Stimulated activated CD8-positive, alpha-beta memory T cell treated with anti-CD3 and anti-CD28 coated beads, Interleukin-4, amount 100 ng/mL, for 1 hour (primary cell): ENCODE measurements at places on chromosomes 16 and 17.

DNA sequence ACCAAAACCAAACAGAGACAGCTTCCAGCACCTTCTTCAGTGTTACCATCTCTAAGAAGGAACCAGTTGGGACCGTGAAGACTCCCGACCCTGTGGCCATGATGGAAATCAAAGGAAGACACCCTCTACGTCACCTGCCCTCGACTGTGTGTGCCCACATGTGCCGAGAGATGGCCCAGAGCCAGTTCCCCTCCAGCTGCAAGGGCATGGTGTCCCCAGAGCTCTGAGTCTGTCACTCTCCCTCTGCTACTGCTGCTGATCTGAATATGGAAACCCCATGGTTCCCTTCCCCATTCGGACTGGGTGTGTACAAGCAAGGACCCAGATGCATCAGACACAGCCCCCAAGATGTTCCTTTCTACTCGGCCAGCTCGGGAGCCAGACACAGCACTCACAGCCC, 76.4 kb downstream of the SOCS1 start:
- no peak for DNase-seq

DNA sequence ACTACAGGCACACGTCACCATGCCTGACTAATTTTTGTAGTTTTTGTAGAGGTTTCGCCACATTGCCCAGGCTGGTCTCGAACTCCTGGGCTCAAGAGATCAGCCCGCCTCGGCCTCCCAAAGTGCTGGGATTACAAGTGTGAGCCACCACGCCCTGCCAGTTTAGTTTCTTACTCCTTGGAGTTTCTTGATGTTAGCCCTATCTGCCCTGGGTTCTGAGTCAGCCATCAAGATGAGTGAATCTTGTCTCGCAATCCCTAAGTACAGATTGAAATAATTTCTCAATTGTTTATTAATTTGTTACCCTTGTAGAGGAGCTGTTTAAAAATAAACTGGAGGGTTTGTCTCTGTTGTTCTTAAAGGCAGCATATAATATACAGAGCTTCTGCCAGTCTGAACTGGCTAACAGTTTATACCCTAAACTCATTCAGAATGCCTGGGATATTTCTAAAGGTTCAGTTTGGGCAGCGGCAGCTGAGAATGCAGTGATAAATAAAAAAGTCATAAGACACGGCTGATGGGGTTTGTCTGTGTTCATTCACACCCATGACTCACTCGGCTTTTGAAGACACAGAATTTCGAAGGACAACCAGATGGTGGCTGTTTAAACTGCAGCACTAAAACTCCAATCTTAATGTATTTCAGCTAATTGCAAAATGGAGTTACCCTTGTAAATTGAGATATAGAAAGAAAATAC, 39.6 kb downstream of the GPRC5B start:
- no peak for DNase-seq

GRCh38 chr16:86502856-86503748, 7.2 kb upstream of the FOXF1 start:
- DNase-seq = no peak

- no peak for DNase-seq
Observed at GRCh38 chr16:80580109-80580832, 39.5 kb downstream of the DYNLRB2 start.

DNA sequence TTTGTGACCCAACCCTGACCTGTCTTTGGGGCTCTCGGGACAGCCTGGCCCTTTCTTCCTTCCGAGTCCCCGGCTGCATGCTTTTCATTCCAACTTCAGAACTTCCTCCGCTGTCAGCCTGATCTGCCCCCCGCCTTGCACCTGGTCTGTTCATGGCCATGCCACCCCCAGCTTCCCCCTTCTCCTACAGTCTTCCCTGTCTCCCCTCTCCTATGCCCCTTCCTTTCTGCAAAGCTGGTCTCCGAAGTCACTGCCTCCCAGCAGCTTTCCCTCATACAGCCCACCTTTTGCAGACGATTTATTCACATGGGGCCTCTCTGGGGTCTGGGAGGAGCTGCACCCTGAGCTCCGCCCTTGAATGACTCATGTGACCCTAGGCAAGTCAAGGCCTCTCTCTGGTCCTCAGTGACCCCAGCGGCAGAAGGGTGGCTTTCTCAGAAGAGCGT, 47.1 kb upstream of the SDK2 start:
- DNase-seq = no peak

DNA sequence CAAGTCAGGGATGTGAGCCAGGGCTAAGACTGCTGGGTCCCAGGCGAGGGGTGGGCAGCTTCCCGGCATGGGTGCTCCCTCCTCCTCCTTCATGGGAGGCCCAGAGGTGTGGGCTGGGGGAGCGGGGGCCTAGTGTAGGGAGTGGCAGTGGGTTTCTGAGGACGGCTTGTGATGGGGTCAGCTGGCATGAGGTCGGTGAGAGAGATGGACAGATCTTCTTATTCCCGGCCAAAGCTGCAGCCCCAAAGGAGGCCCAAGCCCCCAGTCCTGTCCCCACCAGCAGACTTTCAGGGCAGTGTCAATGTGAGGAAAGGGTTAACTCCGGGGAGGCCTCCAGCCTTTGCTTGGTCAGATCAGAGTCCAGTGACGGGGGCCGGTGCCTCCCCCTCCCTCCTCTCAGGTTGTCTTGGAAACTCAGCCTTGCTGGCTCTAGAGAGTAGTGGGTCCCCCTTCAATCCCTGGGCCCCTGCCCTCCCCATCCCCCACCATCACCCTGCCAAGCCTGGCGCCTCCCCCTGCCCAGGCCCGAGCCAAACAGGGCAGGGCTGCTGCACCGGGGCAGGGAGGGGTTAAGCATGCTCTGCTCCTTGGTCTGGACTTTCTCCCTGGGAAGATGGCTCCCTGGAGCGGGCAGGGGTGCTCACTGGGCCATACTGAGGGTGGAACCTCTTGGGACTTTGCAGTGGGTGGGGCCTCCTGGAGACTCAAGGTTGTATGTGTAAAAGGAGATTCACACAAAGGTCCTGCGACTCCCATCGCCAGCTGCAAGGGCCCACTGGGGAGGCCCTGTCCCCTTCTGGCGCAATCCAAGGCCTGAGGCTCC, 12.4 kb downstream of the NAT9 start:
- DNase-seq = no peak

DNA sequence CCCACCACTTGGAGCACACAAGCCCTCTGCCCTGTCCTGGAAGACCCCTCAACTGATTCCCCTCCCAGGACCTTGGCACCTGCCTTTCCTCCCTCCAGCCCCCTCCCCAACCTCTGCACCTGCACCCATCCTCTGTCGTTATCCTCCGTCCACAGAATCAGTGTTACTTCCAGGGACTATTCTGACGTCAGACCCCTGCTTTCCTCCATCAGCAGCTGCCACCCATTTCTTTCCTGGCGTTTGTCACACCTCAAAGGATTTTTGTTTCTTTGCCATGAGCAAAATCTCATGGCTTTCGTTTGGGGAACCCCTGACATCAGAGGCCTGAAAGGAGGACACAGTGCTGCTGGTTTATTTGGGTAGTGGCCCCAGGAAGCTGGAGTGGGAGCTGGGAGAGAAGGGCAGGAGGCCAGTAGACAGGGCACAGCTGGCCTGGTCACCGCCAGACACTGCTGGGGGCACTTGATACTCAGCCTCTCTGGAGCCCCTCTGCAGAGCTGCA, 68.4 kb downstream of the SOCS1 start:
- no peak for DNase-seq

DNA sequence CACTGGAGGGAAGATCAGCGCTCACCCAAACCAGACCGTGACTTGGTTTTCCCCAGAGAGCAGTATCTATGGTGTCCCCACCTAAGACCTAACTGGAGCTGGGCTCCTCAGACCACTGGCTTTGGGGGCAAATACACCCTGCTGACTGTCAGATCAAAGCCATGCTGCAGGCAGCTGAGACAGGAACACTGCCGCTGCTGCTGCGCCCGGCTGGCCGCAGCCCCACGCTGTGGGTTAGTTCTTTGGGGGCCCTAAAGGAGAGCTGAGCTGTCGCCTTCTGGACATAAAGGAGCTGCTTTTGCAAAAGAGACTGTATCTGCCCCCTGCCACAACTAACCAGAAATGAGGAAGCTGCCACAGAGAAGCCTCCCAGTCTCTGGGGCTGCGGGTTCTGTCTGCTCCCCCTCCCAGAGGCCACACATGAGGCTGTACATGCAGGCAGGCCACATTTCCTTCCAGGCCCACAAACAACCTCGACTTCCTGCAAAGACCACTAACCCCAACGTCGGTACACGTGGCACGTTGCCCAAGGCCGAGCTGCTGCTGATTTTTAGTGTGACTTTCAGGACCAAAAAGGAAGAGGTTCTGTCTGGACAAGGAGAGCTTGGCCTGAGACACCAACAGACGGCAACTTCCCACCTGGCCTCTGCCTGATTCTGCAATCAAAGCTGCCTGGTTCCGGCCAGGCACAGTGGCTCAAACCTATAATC, 18.2 kb upstream of the ABR start:
- peak; percentile 49 for DNase-seq

DNA sequence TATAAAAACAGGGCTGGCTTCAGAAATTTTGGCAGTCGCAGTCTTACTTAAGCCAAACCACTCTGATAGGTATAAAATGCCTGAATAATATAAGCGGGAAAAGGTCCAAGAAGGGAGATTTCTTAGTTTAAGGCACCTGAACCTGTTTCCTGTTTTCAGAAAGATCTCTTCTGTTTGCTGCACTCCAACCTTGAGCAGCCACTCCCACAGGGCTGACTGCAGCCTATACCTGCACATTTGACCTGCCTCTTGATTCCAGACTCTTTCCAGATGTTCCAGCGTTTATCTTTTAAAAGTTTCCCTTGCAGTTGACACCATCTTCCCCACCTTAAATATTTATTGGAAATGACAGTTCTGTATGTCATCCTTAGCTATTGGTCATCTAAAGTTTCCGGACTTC, 132.2 kb downstream of the SKAP1 start:
- no peak for DNase-seq

DNA sequence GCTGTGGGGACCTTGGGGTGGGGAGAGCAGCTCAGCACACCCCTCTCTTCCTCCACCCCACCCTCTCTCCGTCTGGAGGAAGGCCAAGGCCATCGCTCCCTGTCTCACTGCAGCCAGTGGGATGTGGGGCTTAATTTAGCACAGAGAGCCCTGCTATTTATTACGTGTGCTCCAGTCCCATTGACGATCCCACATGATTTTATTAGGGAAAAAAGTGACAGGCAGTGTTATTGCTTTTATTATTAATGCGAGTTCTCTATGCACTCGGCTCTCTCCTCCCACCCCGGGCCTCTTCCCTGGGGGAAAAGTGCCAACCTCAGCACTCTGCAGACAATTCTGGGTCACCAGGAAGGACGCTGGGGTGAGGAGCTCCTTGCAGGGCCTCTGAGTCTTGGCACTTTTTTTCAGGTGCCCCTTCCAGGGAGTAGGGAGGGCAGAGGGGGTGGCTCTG, 57.3 kb downstream of the MGAT5B start:
- DNase-seq = no peak

DNA sequence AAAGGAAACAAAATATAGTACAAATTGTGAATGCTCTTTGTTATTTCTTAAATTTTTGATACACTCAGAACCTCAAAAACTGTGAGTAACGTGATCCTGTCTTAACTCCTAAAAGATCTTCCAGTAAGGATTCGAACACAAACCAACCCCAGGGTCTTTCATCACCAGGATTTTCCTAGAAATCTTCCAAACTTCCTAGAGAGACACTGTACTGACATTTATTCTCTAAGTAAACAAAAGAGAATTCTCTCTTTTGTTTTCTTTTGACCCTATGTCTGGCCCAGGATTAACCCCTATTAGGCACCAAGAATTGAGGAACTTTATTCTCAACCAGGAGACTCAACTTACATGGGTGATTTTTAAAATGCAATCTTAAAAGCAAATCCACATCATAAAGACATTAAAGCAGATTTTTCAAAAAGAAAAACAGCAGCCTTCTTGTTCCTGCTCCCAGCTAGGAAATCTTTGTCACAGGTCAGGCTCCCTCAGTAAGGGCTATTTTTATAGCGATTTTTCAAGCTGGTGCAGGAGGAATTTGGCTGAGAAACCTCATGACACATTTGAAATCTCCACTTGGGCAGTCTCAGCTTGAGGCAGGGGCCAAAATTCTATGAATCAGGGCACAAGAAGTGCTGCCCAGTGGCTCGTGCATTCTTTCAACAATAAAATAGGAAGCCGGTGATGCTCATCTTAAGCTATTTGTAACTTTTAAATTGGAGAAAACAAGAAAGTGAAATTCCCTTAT, 6.2 kb upstream of the SMG1 start:
- no peak for DNase-seq

DNA sequence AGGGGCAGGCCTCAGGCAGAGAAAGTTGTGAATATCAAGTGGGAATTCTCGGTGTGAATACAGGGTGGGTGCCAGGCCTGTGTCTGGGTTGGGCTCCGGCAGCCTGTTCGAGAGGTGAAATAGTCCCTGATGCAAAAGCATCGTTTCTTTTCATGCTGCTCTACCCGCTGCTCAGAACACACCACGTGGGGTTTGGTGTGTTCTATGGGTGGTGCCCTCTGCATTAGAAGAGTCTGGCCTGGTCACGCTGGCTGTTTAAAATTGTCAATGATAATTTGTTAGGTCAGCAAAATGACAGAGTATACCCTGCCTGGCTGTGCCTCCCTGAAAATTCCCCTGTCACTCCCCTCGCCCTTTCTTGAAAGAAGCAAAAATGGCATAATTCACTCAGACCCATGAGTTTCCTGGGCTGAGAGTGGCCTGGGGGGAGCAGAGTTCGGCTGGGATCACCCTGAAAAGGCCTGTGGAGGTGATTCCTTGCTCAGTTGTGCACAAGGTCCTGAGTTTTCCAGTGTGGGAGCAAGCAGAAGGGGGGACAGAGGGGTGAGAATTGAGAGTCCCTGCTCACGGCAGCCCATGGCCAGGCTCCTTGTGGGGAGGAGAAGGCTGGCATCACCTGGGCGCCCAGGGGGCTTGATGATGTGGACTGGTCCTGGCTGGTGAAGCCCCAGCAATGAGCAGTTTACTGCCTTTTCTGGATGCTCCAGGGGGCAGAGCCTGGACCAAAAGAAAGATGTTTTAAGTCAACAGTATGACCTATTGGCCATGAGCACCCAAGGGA, 3.2 kb downstream of the CACNG5 start:
- DNase-seq = no peak

- no peak for DNase-seq
Observed at GRCh38 chr16:81261049-81261648, 22.7 kb downstream of the BCO1 start.

- DNase-seq = no peak
Observed at GRCh38 chr17:66098040-66098439, 93.9 kb downstream of the CEP112 start.

- DNase-seq = no peak
Observed at GRCh38 chr17:2982854-2983253, 80.6 kb downstream of the OR1D5 start.

GRCh38 chr16:86669937-86670749, 91.8 kb downstream of the FOXL1 start:
- no peak for DNase-seq

- peak; percentile 39 for DNase-seq
Observed at GRCh38 chr16:88703486-88704309, 2.5 kb downstream of the RNF166 start.
